Kidney epithelial cell (primary cell): ENCODE measurements at places on chromosomes 6 and 20.

DNA sequence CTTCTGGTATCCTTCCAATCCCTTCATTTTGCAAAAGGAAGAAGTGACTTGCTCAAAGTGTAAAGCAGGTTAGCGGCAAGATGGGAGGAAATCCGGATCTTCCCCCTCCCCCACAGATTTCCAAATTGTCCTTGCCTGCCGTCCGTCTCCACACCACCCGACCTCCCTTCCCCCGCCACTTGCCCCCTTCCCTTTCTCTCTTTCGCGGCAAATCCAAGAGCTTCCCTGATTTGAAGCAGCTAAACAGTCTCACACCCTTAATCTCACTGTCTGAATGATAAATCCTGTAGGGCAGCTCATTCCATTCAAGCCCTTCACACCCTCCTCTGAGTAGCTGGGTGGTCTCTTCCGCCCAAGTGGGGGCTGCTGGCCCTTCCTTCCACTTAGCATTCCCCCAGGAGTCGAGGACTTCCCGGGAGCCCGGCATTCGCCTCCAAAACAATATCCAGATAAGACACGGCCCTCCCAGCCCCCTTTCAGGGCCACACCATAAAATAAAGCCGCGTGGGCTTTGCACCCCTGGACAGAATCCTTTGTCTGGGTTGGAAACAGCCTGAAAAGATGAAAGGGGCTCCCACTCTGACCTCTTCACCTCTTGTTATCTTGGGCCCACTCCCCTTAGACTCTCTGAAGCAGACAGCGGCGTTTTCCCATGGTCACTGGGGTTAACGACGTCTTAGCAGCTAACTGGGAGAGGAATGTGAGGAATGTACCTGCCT is 44.0 kb upstream of the PIM1 start:
- no peak for DNase-seq

- DNase-seq: no peak
These were observed 383.7 kb upstream of the IRAK1BP1 start for GRCh38 chr6:78483553-78484197.

- DNase-seq: peak; percentile 14
These were observed 51.6 kb upstream of the FAM184A start for GRCh38 chr6:119129968-119130484.

DNA sequence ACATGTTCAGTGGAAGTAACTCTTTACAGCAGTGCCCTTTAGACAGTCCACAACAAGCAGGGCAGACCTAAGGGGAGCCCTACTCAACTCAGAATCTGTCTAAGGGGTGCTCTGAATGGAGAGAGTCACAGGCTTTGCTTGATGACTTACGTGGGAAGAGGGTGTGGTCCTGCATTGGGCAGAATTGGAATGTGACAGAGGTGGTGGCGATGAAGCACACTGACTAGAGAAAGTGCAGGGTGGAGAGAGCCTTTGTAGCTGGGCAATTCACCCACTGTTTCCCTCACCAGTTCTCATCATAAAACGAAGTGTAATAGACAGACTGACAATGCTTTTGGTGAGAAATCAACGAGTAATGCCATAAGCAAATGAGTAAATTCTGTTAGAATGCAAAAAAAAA is 11.2 kb downstream of the TP53INP2 start:
- DNase-seq: no peak

- DNase-seq: no peak
These were observed 754.5 kb downstream of the PTPRT start for GRCh38 chr20:42435230-42435629.

DNA sequence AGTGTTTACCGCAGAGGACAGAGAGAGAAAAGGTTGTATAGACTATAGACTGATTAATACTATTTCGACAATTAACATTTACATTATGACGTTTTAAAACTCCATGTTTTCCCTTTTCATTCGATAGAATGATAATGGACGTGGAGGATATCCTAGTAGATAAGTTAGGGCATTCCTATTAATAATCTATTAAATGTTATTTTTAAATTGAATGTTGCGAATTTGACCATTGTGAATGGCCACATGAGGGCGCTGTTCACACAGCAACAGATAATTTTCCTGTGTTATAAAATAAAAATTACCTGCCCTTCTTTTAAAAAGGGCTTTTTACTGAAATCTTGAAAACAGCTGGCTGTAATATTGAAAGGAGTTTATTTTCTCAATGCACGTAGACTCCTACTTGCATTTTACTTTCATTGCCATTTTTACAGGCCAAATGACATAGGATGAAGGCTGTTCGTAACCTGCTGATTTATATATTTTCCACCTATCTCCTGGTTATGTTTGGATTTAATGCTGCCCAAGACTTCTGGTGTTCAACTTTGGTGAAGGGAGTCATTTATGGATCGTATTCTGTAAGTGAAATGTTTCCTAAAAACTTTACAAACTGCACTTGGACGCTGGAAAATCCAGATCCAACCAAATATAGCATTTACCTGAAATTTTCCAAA is 3.3 kb downstream of the ADGRB3 start:
- no peak for DNase-seq

GRCh38 chr6:28124971-28125353 is 553 bp downstream of the ZSCAN16 start:
- DNase-seq: no peak

DNA sequence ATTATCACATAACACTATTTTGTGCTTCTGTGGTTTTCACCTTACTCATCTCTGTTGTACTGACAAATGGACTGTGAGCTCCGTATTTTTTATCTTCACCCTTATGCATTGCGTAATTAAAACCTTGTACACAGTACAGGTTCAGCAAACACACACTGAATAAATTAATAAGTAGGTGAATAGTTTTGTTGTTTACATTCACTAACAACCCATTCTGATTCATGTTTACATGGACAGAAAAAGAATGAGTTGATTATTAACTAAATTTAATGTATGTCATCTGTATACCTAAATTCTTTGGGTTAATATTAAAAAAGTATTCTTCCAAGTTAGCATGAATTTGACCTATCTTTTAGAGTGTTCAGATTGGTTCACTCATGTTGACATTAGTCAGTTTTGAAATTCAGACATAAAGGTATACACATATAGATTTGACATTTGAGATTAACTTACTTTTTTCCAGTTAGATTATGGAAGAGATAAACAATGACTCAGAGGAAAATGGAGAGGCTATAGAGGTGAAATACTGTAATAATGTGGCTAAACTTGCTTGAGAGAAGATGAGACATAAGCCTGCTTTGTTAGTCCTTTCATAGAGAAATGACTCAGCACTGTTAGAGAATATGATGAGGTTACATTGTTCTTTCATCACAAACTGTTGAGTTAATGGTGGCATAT is 541.7 kb upstream of the FLRT3 start:
- DNase-seq: peak; percentile 71

DNA sequence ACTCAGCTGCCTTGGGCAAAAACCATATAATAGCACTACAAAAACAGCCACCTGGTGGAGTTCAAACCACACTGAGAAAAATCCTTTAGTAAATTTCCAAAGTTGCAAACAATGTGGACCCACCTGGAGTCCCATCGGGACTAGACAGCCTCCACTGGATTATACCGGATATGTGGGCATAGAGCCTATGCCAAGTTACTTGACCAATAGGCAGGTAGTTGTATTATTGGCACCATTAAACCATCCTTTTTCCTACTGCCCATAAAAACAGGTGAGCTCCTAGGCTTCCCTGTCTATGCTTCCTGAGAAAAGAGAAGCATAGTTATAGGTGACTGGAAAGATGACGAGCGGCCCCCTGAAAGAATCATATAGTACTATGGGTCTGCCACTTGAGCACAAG is 51.7 kb upstream of the ADGRF4 start:
- DNase-seq: no peak

- no peak for DNase-seq
These were observed 57.6 kb downstream of the SLC22A2 start for GRCh38 chr6:160201061-160201460.

DNA sequence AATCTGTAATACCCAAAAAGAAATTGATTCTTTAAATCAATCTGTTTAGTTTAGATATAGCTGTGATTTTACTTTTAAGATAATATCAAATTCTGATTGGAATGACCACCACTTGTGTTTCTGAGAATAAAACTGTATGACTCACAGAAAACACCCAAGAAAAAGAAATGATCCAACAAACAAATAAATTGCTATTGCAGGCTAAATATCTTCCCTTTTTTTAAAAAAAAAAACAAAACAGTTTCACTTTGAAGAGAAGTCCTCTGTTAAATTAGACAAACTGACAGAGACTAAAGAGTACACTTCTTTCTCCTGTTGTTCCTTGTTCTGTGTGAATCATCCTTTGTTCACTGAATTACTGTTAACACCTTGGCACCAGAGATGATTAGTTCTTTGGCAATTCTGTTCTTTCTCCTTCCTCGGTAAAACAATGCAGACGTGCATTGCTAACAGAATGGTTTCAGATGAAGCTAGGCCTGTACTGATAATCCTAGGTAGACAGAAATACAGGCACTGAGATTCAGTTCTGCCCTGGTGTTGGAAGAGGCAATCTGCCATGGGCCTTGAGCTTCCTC is 895.2 kb upstream of the CITED2 start:
- peak; percentile 4 for DNase-seq

DNA sequence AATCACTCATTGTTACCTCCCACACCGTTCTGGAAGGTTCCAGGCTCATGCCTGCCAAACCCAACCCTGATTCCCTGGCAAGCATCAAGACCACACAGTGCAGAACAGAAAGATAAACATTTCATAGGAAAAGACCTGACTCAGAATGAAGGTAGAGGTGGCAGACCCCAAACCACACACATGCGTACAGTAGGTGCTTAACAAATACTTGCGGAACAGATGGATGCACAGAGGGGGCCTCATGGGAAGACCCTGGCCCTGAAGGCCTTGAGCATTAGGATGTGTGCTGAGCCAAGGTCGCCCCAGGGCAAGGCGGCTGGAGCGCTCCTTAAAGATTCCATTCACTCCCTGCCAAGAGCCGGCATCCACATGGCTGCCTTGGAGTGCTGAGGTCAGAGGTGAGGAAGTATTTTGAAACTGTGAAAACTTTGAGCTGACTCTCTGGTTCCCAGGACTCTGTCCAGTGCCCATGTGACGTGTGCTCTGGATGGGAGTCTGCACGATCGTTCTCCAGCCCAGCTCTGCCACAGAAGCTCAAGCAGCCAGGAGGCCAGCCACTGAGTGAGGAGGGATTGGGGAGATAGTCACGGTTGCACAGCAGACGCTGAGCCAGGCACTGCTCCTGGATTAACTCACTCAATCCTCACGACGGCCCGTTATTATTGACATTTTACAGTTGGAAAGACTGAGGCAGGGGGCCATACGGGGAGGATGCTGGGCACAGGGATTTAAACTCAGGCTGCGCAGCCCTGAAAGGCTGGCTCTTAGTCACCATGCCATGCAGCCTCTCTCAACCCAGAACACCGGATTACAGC is 65.5 kb upstream of the AFDN start:
- no peak for DNase-seq

- DNase-seq: no peak
These were observed 76.8 kb downstream of the CNKSR3 start for GRCh38 chr6:154433477-154434241.

- DNase-seq: no peak
These were observed 288.4 kb upstream of the TSHZ2 start for GRCh38 chr20:52683761-52684160.
